ENCODE measurements at places on chromosomes 6 and 20.
A peak's percentile ranks its signal among the peaks of the same experiment; 100 is the strongest.

- DNase-seq = no peak
Measured at GRCh38 chr6:32752580-32752979, 10.8 kb downstream of the HLA-DQB2 start.

GRCh38 chr6:112912416-112913101 lies 565.4 kb downstream of the RFPL4B start:
- no peak for DNase-seq

GRCh38 chr6:157493576-157493975 lies 112.6 kb downstream of the ZDHHC14 start:
- DNase-seq = no peak

GRCh38 chr6:157261606-157262005 lies 61.7 kb downstream of the TMEM242 start:
- DNase-seq = no peak

DNA sequence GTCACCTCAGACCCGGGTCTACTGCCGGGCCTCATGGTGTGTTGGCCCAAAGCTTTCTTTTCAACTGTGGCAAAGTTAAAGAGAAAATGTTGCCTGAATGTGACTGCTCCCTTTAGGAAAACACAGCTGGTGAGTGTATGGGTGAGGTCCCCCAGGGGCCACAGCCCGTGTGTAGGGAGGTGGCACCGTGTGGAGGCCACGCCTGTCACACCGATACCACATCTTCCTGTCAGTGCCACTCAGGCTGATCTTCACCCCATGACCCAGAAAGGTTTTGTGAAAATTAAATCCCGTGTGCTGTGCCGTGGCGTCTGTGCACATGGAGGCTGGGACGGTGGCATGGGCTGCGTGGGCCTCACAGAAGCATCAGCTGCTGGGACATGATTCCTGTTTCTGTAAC lies 10.7 kb upstream of the ADRM1 start:
- DNase-seq = no peak

DNA sequence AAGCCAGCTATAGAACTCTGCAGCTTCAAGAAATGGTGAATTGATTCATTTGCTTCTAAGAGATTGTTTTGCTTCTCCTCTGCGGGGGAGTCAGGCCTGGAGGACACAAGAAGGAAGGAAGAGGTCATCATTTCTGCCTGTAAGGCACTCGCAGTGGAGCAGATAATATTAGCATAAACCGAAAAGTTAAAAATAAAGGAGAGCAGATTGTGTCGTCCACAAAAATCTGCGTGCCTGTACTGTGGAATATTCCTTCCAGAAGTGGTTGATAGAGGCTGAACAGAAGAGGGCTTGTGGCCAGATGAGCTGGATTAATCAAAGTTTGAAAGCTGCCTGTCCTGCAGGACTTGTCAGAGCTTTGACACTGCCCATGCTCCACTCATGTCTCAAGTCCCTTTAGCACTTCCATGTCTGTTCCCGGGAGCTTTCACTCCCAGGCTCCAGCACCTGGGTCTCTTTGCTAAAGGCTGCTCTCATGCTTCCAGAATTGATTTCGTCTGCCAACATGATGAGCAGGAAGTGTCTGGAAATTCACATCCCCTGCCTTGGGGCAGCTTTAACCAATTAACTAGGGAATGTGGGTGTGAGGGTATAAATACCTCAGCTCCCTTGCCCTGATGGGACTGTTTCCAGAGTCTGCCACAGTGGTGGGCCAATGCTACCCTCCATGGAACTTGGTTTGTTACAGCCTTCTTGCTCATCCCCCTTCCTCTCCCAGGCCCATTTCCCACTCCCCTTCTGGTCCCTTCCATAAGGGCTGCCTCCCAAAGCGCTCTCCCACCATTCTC lies 65.1 kb upstream of the STX16 start:
- DNase-seq = no peak

GRCh38 chr6:106308985-106309384 lies 16.6 kb downstream of the ATG5 start:
- DNase-seq = no peak

DNA sequence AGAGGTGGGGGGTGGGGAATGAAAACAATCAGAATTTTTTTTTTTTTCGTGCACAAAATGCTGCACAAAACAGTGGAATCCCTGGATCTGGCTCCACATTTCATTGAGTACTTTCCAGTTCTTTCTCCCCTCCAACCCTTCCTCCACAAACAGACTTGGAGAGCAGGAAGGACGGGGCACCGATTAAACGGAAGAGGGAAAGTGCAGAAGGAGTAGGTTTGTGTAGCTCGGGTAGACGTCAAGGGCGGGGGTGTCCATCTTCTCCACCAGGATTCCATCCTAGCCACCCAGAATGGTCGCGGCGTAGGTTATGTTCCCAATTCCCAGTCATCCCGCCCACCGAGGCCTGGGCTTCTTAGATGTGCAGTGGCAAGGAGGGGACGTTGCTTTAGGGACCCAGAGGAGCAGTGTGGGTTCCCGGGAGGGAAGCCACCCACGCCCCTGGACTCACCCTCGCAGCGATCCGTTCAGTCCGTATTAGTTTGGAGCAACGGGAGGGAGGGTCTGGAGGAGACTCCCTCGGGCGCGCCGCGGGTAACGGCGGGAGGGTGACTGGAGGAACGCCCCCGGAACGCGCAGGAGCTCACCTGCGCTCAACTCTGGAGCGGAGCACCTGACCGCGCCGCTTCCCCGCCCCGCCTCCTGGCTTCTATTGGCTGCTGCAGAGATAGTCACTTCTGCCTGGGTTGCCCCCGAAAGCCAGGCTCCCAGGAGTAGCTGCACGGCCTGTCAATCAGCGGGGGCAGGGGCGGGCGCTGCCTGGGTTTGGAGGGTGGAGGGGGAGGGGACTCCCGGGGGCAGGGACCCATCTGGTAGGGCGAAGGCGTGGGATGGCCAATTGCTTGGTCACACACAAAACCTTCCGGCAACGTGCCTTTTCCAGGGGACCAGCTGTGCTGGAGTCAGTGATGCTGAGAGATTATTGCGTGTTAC lies at the start of gene ENPP5:
Gene ENPP5, minus strand, starts transcription at position 624 of the 933 bp plus-strand sequence. CDS start 2,718 bp downstream, outside the sequence.
- DNase-seq = peak; percentile 60

DNA sequence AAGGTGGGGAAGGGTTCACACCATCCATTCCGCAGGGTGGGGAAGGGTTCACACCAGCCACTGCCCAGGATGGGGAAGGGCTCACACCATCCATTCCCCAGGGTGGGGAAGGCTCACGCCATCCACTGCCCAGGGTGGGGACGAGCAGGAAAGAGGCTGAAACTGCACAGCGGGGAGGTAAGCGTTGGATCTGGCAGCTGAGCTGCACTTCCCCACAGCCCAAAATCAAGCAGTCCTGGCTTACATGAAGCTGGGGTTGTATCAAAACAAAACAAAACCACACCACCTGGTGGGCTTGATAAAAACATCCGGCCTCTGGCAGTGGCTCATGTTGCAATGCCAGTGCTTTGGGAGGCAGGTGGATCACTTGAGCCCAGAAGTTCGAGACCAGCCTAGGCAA lies 268.5 kb downstream of the TAF4 start:
- no peak for DNase-seq

GRCh38 chr6:131979515-131980337 lies 28.6 kb upstream of the CCN2 start:
- DNase-seq = no peak

- DNase-seq = no peak
Measured at GRCh38 chr20:49724408-49725223, 10.9 kb upstream of the B4GALT5 start.

DNA sequence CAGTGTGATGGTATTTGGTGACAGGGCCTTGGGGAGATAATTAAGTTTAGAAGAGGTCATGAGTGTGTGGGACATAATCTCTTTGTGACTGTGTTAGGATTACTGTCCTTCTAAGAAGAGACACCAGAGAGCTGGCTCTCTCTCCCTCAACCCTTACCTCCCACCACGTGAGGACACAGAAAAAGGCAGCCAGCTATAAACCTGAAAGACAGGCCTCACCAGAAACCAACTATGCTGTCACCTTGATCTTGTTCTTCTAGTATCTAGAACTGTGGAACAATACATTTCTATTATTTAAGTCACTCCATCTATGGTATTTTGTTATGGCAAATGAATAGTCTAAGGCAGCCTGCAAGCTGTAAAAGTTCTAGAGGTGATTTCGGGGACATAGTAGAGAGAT lies 203.7 kb downstream of the OTOR start:
- DNase-seq = no peak

DNA sequence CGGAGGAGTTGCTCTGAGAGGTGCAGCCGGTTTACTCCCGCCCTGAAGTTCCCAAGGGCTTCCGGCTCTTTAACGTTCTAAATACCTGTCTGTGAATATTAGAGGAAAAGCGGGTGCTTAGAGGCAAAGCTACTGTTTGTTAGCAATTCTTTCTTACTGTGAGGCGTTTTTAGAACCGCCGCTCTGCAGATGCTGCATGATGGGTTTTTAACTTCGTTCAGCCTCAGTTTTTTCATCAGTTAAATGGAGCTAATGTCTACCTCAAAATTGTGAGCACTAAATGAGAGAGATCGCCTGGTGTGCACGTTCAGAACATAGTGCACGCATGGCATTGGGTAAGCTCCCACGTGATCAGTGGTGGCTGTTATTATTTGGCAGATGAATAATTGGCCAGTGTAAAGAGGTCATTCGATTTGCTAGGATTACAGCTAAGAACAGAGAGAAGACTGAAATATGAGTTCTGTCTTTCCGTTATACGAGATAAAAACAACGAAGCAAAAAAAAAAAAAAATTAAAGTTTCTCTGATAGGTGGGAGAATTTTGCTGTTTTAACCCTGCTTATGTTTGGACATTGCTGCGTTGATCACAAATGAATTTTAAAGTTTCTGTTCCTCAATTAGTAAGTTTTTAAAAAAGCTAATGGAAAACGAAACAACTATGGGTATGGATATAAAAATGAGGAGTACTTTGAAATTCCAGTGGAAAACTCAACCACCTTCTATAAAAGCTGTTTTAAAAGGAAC lies 660 bp upstream of the TFB1M start:
- DNase-seq = peak; percentile 69

DNA sequence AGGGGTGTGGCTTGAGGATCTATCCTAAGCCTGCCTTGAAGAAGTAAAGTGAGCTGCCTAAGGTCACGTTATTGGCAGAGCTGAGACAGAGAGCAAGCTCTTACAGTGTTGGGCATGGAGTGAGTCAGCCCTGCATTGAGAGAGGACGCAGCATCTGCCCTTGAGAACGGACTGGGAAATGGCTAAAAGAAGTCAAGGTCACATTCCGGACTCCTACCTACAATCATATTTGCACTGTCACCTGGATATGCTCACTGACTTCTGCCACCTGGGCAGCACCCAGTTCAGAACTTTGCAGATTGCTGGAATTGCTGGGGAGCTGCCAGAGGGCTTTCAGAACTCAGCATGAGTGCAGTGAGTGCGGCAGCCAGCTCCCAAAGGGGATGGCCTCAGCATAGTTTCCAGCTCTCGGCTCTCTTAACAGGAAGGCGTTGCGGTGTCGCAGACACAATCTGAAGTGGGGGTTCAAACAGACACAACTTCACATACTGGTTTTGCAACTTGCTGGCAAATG lies 199.3 kb upstream of the SGK1 start:
- DNase-seq = no peak

GRCh38 chr20:11056414-11056813 lies 382.6 kb upstream of the JAG1 start:
- no peak for DNase-seq

DNA sequence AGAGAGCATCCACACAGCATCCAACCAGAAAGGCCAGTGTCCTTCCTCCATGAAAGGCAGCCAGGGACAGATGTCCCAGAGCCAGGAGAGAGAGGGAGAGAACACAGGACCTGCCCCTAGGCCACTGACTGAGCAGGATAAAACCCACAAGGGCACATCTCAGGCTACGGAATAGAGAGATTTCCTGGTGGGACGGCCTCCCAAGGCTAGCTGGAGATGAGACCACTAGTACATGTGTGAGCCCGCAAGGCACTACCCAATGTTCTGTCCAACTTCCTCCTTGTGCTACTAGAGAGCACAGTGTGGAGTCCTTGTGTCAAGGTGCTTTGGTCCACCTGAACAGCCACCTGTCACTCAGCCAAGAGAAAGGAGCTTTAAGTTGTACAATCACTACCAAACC lies 44.2 kb downstream of the PLCG1 start:
- DNase-seq = no peak

- DNase-seq = no peak
Measured at GRCh38 chr6:110617057-110617456, 140.6 kb upstream of the SLC22A16 start.

DNA sequence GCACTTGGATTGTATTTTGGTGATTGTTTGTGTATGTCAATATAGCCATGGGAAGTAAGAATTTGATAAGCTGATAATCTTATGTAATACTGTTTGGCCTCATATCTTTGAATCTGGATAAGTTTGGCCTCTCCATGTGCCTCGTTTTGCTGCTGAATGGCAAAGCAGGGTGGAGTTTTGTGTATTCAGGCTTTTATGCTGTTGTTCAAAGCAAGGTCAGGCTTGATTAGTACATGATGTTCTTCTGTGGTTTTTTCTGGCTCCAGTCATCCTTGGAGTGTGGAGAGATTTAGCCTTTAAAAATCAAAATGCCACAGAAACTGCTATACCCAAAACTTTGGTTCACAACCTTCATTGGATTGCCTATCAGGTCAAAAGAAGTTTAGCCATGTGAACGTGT lies 728.9 kb upstream of the GJE1 start:
- DNase-seq = no peak

- no peak for DNase-seq
Measured at GRCh38 chr6:137804637-137805036, 62.4 kb upstream of the TNFAIP3 start.

- DNase-seq = no peak
Measured at GRCh38 chr6:107192830-107193229, 77.5 kb upstream of the BEND3 start.

DNA sequence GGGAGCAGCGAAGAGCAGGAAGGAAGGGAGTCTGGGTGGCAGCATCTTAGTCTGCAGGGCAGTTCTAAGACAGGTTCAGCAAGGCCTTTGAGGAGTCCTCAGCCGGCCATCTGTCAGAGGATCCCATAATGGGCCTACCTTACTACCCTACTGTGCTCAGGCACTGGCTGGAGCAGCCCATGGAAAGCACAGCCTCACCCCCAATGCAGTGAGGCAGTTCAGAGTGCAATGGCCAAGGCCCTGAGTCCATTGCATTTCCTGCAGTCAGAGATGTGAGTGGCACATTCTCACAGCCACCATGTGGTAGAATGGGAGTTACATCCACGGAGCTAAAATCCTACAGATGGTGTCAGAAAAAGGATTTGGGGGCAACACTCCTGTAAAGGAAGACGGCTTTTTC lies 19.4 kb upstream of the OVOL2 start:
- DNase-seq = no peak

DNA sequence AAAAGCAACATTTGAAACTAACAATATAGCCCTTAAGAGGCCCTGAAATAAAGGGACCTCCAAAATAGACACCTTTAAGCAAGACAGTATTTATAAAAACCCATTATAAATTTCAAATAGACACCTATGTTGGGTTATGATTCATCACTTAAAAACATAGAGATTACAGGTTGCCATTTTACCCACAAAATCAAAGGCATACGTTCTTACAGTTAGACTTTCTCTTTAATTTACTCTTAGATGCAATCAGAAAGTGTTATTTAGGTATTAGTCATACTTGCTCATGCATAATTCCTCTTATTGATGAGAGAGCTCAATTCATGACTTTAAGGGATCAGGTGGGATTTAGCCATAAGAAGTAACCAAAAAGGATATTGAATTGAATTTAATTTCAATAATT lies 51.5 kb upstream of the TMEM200A start:
- no peak for DNase-seq

Measured in stimulated activated CD4-positive, alpha-beta T cell treated with anti-CD3 and anti-CD28 coated beads, Interleukin-1b, Interleukin-23, amount 100 ng/mL, for 48 hours (primary cell).